KG1 (cell line): ENCODE measurements at places on chromosomes 3 and 15.

DNA sequence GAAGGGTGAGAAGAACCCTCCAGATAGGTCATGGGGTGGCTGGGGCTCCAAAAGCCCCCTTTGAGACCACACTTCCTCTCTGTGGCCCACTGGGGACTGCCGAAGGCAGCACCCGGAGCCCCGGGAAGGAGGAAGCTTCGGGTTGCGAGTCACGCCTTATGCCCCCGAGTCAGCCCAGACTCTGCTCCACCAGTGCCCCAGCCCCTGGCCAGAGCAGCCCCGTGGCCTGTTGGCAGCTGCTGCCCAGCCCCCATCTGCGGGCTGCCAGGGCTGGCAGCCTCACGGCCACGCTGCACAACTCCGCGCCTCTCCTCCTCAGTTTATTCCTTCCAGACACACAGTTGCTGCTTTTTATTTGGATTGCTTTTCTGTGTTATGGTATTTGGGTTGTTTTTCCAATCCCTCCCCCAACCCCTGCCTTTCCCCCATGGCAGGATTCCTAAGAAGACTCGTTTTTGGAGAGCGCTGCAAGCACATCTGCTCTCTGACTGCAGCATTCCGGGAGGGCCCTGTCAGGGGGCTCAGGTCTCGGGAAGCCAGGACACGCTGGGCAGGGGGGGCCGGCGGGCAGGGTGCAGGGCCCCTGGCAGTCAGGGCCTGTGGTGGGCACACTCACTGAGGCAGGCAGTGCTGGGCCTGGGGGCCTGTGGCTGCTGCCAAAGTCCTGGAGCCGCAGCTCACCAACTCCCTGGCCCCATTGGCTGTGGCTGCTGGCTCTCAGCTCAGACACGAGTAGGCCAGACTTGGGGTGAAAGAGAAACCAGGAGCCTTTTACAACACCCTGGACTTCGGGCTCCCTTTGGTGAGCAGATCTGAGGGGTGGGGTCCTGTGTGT, 20.2 kb downstream of the MAGEF1 start:
- no peak for DNase-seq

DNA sequence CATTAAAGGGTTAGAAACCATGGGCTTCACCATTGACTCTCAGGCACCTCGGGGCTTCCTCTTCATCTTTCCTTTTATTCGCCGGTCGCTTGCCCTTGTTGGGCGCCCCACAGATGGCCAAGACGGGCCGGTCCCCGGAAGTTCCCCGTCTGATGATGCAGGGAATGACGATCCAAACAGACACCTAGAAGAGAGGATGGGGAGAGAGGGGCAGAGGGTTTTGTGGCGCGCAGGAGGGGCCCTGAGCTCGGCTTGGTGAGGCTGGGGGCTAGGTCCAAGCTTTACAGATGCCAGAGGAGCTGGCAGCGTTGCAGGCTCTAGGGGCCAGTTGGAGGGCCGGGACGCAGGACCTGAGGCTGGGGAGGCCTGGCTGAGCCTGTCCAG, 532 bp upstream of the ESYT3 start:
- no peak for DNase-seq

- DNase-seq = no peak
These were observed 131.0 kb upstream of the PLXNA1 start for GRCh38 chr3:126851934-126852333.

GRCh38 chr3:141949399-141949798, 73.0 kb downstream of the ATP1B3 start:
- DNase-seq = no peak

GRCh38 chr3:52146189-52146588, 8.0 kb downstream of the POC1A start:
- no peak for DNase-seq

GRCh38 chr3:79162653-79163052, 605.1 kb downstream of the ROBO1 start:
- no peak for DNase-seq

GRCh38 chr15:71107501-71107815, 7.8 kb upstream of the THSD4 start:
- no peak for DNase-seq

GRCh38 chr15:60901647-60902046, 327.5 kb downstream of the RORA start:
- no peak for DNase-seq

DNA sequence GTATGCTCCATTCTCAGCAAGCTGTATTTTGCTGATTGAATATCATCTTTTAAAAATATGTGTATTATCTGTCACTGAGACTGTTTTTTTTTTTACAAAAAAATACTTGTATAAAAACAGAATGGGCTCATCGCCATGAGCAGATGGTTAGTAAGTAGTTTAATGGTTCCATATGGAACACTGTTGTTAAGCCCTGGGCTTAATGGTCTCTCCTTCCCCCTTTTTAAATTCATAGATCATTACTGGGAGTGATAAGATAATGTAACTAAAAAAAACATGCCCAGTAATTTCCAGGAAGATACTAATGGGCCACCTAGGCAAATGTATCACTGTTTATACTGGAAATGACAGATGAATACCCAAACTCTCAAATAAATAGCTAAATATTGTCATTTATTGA, 95.3 kb upstream of the TPRG1 start:
- DNase-seq = no peak

DNA sequence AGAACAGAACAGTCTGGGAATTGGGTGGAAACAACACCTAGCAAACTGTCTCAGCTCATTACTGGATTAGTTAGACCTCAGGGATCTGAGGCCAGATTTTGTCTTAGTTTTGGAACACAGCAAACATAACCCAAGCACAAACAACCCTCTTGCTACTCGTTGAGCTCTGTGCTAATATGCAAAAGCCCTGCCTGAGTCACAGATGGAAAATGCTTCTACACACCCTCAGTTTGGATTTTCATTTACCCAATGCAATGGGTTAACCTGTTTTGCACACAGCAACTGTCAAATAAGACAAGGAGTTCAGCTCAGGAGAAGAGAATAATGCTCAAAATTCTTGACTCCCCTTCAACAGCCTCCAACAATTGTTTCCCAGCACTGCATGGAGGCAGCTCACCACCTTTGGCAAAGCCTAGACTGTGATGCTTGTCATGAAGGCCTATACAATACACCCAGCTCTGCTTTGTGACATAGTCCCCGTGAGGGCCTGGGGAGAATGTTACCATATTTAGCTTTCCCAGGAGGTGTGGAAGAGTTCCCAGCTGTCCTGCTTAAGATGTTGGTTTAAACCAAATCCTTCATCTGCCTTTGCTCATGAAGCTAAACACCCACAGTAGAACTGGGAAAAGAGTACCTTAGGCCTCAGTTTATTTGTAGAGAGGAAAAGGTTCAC, 68.9 kb upstream of the MNS1 start:
- DNase-seq = no peak

GRCh38 chr15:37695719-37696118, 238.7 kb upstream of the TMCO5A start:
- DNase-seq = no peak

DNA sequence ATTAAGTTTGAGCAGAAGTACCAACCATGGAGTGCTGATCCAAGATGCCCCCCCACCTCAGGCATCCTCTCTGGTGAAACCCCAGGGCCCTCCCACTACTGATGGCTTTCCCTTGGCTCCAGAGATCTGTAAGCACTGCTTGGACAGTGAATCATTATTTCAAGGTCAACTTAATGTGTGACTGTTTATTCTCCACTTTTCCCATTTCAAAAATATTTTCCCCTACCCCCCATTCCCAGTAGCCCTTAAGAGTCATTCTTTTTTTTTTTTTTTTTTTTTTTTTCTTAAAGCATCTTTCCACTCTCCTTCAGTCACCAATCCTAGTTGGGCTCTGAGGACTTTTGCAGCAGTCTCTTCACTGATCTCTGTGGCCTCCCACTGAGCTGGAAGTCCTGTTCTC, 82.6 kb downstream of the PCCB start:
- DNase-seq = no peak

- no peak for DNase-seq
These were observed 43.3 kb downstream of the ADAMTS9 start for GRCh38 chr3:64644483-64644882.
